ENCODE measurements at places on chromosomes 1 and 21.
A peak's percentile ranks its signal among the peaks of the same experiment; 100 is the strongest.

DNA sequence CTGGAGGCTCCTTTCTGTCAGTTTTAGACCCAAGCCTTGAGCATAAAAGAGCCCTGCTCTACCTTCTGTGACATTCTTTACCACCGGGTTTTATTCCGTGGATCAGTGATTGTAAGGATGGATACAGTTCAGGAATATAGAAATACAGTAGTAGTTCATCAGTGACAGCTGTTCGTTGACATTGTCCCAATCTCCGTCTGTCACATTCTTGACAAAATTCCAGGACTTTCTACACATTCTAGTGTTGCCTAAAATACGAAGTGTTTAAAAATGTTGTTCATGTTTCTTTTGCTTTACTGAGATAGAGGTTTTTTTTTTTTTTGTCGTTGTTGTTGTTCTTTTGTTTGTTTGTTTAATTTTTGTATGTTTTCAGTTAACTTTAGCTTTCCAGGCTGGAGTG lies 29.9 kb downstream of the MAP10 start:
- no peak overlapping the region for H3K27ac ChIP-seq
- no peak overlapping the region for H3K4me3 ChIP-seq
- no peaks in the 10 kb centered on the region for H3K36me3 ChIP-seq
- H3K27me3 ChIP-seq, result no peaks in the 10 kb centered on the region
- no peak for DNase-seq

GRCh38 chr1:11622398-11622797 lies 31.8 kb downstream of the FBXO2 start:
- H3K27ac ChIP-seq, result no peak overlapping the region
- H3K36me3 ChIP-seq, result no peaks in the 10 kb centered on the region
- H3K4me1 ChIP-seq, result no peaks in the 10 kb centered on the region
- DNase-seq, result no peak
- H3K27me3 ChIP-seq, result no peaks in the 10 kb centered on the region
- H3K4me3 ChIP-seq, result no peak overlapping the region

- peaks cover 49% of the 10 kb centered on the region for H3K4me1 ChIP-seq
- peak overlapping the region; percentile 92 for H3K27ac ChIP-seq
- peak overlapping the region; percentile 85 for H3K4me3 ChIP-seq
These were observed 18.4 kb downstream of the MTX1 start for GRCh38 chr1:155226910-155227260.

- peaks cover 60% of the 10 kb centered on the region for H3K36me3 ChIP-seq
- H3K27me3 ChIP-seq, result no peaks in the 10 kb centered on the region
- peak overlapping the region; percentile 27 for H3K27ac ChIP-seq
- no peak for DNase-seq
These were observed 29.5 kb downstream of the C21orf91 start for GRCh38 chr21:17789656-17790055.

DNA sequence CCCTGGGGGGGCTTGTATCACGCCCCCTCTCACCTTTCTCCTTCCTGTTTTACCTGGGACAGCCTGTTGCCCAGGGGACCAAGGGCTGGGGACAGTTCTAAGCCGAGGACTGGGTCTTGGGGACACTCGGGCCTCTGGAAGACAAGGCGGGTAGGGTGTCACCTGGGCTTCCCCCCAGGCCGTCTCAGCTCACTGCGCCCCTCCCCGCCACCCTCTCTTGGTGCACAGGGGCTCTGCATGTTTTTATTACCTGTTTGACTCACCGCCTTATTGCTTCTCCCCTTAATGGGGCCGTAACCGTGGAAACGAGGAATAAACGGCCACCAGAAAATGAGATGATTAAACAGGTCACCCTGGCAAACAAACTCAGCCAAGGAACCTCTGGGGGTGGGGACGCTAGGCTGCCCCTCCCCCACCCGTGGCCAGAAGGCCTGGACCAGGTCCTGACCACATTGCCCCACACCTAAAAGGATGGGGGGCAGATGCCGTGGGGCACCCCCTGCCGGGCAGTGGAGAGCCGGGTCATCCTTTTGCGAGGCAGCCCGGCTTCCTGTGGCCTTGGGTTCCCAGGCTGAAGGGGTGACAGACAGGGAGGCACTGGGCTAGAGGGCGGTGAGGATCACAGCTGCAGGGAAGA lies 109.9 kb downstream of the CASZ1 start:
- H3K4me3 ChIP-seq, result no peak overlapping the region
- H3K27ac ChIP-seq, result no peak overlapping the region
- no peaks in the 10 kb centered on the region for H3K27me3 ChIP-seq
- H3K4me1 ChIP-seq, result no peaks in the 10 kb centered on the region
- no peaks in the 10 kb centered on the region for H3K36me3 ChIP-seq

DNA sequence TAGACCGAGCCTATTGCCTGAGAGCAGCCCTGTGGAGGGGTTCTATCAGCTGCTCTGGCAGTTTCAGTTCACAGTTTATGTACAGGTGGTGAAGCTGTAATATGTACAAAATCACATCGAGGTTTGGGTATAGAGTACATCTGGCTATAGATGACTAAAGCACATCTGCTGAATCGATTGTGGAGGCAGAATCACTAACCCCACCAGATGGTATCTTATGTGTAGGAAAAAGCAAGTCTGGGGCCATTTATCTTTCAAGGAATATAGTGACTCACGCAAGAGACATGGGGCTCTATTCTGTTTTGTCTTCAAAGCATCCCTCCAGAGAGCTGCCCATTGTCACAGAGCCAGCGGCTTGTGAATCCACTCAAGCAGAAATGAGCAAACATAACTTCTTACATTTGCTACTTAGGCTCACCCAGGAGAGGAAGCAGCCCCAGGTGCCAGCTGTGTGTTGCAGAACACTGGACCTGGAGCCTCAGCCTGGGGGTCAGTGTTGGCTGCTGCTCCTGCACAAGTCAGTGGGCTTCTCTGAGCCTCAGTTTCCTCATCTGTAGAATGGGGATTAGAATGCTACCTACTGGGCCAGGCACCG lies 21.3 kb downstream of the MIIP start:
- no peaks in the 10 kb centered on the region for H3K36me3 ChIP-seq
- peak overlapping the region; percentile 51 for H3K27ac ChIP-seq
- H3K27me3 ChIP-seq, result no peaks in the 10 kb centered on the region
- peaks cover 16% of the 10 kb centered on the region for H3K4me1 ChIP-seq

- H3K4me3 ChIP-seq, result no peak overlapping the region
- H3K4me1 ChIP-seq, result peaks cover 21% of the 10 kb centered on the region
- peaks cover 50% of the 10 kb centered on the region for H3K36me3 ChIP-seq
- no peaks in the 10 kb centered on the region for H3K27me3 ChIP-seq
- DNase-seq, result peak; percentile 85
These were observed 15.3 kb upstream of the TMCO2 start for GRCh38 chr1:40232444-40232843.

GRCh38 chr1:79151006-79151796 lies 144.7 kb upstream of the ADGRL4 start:
- H3K4me3 ChIP-seq, result no peak overlapping the region
- no peaks in the 10 kb centered on the region for H3K4me1 ChIP-seq
- H3K36me3 ChIP-seq, result no peaks in the 10 kb centered on the region
- no peaks in the 10 kb centered on the region for H3K27me3 ChIP-seq

DNA sequence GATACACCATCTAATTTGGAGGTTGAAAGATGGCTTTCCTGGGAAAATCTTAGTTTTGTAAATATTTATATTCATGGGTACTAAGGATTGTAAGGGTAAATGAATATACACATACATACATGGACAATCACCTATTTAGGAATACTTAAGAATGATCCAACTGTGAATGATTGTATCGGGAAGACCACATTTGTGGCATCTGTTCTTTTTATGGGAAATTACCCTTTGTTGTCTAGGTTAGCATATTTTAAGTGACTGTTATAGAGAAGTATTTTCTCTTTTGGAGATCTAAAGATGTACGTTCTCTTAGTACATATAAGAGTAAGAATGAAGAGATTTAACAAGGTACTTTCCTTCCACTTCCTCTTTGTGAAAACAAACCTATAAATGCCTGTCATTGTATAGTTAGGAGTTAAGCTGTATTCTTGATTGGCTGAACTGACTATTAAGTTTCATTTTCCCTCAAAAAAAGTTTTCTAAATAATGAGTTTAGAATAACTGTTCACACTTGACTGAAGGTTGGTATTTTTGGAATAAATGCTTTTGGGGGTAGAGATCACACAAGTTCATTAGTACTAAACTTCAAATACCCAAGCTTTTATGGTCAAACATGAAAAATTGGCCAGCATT lies 26.7 kb downstream of the SNX7 start:
- H3K4me1 ChIP-seq, result no peaks in the 10 kb centered on the region
- H3K27me3 ChIP-seq, result no peaks in the 10 kb centered on the region
- no peak for DNase-seq
- H3K27ac ChIP-seq, result no peak overlapping the region

- DNase-seq, result no peak
- H3K36me3 ChIP-seq, result no peaks in the 10 kb centered on the region
- H3K4me1 ChIP-seq, result no peaks in the 10 kb centered on the region
- no peak overlapping the region for H3K4me3 ChIP-seq
- no peak overlapping the region for H3K27ac ChIP-seq
These were observed 15.7 kb upstream of the FOXO6 start for GRCh38 chr1:41345434-41346075.

DNA sequence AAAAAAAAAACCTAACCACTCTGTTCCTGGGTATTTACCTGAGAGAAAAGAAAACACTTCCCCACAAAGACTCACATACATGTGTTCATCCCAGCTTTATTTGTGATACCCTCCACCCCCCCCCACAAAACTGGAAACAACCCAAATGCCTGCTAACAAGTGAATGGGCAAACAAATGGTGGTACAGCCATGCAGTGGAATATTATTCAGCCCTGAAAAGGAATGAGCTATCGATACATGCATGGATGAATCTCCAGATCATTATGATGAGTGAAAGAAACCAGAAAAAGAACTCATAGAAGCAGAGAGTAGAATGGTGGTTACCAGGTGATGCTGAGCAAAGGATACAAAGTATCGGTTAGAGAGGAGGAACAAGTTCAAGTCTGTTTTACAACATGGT lies 38.0 kb upstream of the UTS2 start:
- H3K27ac ChIP-seq, result no peak overlapping the region
- no peaks in the 10 kb centered on the region for H3K4me1 ChIP-seq
- H3K27me3 ChIP-seq, result no peaks in the 10 kb centered on the region

GRCh38 chr1:106600626-106601025 lies 455.8 kb upstream of the PRMT6 start:
- H3K36me3 ChIP-seq, result no peaks in the 10 kb centered on the region
- DNase-seq, result no peak
- no peaks in the 10 kb centered on the region for H3K4me1 ChIP-seq
- no peaks in the 10 kb centered on the region for H3K27me3 ChIP-seq
- H3K27ac ChIP-seq, result no peak overlapping the region

GRCh38 chr1:156409439-156409838 lies 40.4 kb downstream of the RHBG start:
- H3K36me3 ChIP-seq, result no peaks in the 10 kb centered on the region
- H3K4me3 ChIP-seq, result no peak overlapping the region
- H3K27me3 ChIP-seq, result no peaks in the 10 kb centered on the region
- DNase-seq, result no peak

DNA sequence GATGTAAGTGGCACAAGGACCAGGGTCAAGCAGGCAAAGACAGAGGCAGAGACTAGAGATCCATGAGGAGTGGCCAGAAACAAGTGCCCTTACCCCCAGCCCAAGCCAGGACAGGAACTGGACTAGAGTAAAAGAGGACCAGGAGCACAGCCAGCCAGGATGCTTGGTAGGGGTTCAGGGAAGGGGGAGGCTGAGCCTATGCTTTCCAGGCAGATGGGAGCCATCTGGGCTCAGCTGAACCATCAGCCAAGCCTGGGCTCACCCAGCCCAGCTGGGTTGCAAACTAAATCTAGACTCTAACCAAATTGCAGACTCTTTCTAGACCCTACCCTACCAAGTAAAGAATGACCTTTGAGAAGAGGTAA lies 15.2 kb downstream of the PDZK1IP1 start:
- H3K4me3 ChIP-seq, result no peak overlapping the region
- H3K27me3 ChIP-seq, result no peaks in the 10 kb centered on the region
- no peak overlapping the region for H3K27ac ChIP-seq
- H3K36me3 ChIP-seq, result no peaks in the 10 kb centered on the region

DNA sequence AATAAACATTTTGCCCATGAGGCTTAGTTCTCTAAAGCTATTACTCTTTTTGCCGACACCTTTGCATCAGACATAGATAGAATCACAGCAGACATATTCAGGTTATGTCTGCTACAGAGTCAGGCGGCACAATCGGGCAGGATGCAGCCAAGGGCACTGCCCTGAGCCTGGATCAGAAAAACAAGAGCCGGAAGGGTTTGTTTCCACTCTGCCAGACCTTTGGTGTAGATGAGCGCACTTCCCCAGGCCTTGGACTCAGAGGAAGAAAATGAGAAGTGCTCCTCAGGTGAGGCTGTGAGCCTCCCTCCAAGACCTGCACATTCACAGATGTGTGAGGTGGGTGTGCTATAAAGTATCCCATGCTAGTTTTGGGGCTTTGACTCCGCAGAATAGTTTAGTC lies 43.7 kb downstream of the GNG12 start:
- no peaks in the 10 kb centered on the region for H3K27me3 ChIP-seq
- H3K4me3 ChIP-seq, result no peak overlapping the region
- H3K27ac ChIP-seq, result no peak overlapping the region

DNA sequence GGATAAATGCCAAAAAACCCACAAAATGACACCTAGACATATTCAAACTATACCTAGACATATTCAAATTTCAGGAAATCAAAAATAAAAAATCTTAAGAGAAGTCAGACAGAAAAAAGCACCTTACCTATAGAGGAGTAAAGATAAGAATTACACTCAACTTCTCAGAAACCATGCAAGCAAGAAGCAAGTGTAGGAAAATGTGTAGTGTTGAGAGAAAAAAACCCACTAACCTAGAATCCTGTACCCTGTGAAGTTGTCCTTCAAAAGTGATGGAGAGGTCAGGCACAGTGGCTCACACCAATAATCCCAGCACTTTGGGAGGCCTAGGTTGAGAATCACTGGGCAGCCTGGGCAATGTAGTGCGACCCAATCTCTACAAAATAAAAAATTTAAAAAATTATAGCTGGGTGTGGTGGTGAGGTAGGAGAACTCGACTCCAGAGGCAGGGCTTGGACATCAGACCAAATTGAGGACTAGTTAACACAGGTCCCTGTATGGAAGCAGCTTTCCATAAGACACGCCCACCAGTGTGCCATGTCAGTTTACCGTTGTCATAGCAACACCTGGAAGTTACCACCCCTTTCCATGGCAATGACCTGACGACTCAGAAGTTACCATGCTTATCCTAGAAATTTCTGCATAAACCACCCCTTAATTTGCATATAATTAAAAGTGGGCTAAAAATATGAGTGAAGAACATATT lies 20.7 kb downstream of the PDIK1L start:
- H3K4me1 ChIP-seq, result peaks cover 4% of the 10 kb centered on the region
- no peaks in the 10 kb centered on the region for H3K36me3 ChIP-seq

DNA sequence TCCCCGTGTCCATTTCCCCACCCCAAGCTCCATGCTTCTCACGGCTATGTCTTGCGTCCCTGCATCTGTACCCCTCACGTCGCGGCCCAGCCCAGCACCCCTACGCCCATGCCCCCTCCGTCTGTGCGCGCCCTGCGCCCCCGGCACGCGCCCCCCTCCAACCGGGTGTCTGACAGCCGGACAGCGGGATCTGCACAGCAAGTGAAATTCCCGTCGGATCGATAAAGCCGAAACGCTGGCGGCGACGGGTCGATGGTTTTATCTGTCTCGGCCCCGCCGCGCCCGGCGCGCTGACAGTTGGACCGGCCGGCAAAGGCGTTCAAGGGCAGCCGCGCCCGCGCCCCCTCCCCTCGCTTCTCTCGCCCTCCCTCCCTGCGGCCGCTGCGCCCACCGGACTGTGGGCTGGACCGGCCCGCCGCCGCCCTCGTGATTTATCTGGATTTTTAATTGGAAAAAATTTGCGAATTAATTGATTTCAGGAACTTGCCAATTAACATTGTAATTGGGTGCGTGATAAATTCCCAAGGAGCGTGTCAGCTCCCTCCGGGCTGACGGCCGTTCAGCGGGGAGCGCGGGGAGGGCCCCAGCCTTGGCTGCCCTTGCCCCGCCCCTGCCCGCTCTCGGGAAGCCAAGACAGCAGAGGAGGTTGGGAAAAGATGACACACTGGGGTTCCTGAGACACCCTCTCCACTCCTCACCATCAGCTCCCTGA lies 57.1 kb downstream of the TMEM53 start:
- H3K36me3 ChIP-seq, result no peaks in the 10 kb centered on the region
- no peaks in the 10 kb centered on the region for H3K27me3 ChIP-seq
- H3K4me1 ChIP-seq, result no peaks in the 10 kb centered on the region
- no peak overlapping the region for H3K27ac ChIP-seq
- DNase-seq, result no peak
- no peak overlapping the region for H3K4me3 ChIP-seq

All from Karpas-422 (cell line).